Hippocampal formation (tissue), 2 donors: ENCODE measurements at places on chromosomes 7 and 10.

DNA sequence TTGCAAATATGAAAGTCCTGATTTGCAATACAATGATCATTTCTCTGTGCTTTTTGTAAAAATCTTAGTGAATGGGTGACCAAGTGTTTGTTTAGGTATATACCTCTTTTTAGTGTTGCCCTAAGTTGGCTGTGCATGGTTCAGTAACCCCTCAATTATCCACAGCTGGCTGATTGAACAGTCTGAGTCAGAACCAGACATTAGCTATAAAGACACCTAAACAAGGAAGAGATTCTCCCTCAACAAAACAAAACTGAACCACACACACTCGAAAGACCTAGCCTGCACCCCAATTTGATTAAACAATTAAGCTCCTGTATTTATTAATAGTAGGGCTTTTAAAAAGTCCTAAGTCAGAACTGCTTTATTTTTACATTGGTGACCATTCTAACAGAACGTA, 2.8 kb downstream of the RSBN1L start:
- no peak for DNase-seq

DNA sequence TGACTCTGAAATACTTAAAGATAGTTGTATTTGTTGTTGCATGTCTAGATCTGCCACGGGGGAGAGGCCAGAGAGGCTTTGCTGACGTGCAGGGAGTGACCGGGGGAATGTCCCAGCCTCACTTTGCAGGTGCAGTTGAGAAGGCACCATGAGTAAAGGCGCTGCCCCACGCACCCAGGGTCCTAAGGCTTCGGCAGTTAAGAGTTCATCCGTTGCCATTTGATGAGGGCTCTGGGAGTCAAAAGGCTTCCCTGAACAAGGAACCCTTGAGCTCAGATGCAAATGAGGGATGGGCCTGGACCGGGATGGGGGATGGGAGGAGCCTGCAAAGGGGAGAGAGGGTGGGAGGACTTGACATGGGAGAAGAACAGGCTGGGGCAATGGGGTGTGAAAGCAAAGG, 20.4 kb downstream of the PPP2R2D start:
- peak; percentile 31 for DNase-seq

GRCh38 chr7:40583667-40584444, 449.1 kb downstream of the SUGCT start:
- no peak for DNase-seq

DNA sequence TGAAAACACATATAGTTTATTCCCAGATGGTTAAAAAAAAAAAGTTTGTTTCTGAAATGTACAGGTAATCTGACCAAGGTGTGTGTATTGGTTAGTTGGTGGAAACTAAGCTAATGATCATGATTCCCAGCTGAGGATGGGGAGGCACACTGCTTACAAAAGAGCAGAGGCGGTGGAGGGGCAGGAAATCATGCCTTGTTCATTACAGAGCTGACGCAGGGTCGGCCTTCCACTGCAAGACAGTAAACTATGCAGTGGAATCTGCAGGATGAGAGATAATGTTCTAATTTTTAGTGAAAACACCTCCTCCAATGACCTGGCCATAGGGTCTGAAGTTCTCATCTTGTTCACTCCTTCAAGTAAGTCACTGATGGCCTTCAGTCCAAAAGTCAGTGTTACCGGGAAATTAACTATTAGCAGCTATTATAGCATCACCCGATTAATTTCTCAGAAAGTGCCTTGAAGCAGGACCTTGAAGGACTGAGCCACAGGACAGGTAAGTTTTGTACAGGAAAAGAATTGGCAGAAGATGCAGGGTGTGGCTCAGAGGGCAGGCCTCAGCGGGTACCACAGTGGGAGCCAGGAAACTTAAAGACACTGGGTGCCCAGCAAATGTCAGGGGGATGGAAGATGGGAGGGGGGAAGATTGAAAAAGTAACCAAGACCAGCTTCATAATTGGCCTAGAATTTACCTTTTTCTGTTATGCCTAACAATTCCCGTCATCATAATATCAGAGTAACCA, 36.0 kb downstream of the MYOF start:
- DNase-seq: no peak

DNA sequence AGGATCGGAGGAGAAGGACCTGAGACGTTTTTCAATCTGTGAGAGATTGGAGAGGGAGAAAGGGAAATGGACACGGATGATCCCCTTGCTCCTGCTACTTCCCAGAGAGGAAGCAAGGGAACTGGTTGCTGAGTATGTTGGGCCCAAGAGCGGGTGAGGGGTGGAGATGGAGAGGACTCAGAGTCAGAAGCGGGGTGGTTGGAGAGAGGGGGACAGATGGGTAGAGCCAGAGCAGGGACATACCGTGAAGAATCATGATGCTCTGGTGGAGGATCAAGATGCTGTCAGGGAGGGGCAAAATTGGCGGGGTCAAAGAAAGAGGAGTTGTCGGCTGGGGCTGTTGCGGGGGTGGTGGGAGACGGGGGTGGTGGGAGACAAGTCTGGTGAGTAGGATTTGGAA, 2.4 kb upstream of the CHST3 start:
- no peak for DNase-seq

DNA sequence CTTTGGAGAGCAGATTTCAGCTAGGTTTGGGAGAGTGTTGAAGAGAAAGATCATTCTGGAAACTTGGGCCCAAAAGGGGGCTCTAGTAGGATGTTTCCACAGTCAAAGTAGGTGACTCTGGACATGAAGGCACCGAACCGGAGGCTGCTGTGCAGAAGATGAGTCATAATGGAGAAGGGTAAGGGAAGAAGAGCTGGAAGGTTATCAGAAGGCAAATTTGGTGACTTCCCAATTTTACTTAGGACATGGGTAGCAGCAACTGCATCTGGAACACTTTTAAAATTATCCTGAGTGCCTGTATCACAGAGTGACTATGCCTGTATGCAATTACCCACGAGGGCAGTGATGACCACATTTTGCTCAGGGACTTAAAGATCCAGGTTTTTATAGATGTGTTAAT, 38.8 kb downstream of the PIK3AP1 start:
- no peak for DNase-seq

DNA sequence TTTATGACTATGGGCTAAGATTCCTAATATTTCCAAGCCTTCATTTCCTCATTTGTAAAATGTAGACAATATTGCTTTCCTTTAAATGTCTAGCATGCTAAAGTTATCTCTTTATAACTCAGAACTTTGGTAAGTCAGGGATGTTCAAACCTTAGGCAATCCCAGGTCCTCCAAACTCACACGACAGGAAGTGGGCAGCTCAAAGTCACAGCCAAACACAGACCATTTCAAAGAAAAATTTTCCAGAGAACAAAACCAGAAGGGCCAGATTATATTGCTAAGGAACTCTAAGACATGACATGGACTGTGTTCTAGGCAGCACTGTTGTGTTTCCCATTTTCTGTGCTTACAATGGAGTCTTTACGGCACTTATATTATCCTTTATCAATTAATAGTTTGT, 87.8 kb upstream of the DYNC1I1 start:
- no peak for DNase-seq

DNA sequence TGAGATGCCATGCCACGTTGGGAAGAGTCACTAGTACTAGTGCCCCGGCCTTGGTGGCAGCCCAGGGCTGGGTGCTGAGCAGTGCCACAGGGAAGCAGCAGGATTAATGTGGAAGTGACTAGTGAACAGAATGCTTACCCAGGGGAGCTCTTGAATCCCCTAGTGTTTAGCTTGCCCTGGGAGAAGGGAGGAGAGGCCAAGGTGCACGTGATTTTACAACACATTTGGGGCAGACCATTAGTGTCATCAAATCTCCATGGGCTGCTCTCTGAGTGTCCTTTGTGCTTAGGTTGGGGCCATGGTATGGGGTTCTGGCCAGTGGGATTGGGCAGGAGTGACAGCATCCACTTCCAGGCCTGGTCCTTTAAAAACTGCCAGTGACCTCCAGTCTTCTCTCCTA, 37.5 kb downstream of the ARHGAP22 start:
- no peak for DNase-seq

DNA sequence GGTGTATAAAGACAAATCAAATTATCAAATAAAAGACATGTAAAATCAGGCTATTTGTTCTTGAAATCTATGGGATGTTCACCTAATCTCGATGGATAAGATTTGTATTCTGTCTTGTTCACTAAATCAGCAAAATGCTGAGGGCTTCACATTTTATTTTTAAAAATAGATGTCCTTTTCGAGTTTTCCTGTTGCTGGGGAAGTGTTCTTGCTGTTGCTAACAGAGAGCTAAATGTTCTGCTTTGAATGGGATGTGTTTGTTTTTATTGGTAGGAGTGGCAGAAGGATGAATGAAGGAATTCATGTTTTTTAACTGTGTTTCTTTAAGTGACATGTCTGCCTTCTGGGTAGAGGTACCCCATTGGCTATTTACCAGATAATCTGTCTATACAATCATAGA, 7.3 kb upstream of the SNX13 start:
- no peak for DNase-seq

GRCh38 chr7:25694211-25694610, 457.8 kb upstream of the NFE2L3 start:
- no peak for DNase-seq

GRCh38 chr10:21181451-21181850, 284.3 kb upstream of the NEBL start:
- DNase-seq: no peak

GRCh38 chr10:61635932-61636331, 26.8 kb upstream of the CABCOCO1 start:
- no peak for DNase-seq

GRCh38 chr10:38146579-38147333, 52.6 kb downstream of the ZNF37A start:
- DNase-seq: no peak

GRCh38 chr7:10657201-10657600, 316.5 kb upstream of the PHF14 start:
- DNase-seq: no peak

GRCh38 chr7:128456255-128456725, 612 bp downstream of the HILPDA start:
- no peak for DNase-seq

DNA sequence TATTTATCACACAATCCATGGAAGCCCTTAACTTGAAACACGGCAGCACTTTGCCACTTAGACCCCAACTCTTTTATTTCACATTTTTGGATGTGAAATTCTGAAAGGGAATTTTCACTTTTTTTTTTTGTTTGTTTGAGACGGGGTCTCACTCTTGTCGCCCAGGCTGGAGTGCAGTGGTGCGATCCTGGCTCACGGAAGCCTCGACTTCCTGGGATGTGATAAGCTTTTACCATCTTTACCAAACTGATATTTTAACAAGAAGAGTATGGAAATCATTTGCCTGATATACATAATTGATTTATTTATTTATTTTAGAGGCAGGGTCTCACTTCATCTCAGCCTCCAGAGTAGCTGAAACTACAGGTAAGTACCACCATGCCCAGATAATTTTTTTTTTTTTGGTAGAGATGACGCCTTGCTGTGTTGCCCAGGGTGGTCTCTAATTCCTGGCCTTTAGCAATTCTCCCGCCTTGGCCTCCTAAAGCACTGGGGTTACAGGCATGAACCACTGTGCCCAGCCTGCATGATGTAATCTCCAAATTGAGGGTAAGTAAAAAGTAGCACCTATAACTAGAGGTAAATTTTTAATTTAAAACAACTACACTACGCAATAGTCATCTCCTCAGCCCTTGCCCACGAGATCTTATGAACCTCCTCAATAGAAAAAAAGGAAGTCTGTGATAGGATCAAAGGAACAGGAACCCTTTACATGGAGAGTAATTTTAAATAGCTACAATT, 180.7 kb upstream of the KLF14 start:
- DNase-seq: no peak

DNA sequence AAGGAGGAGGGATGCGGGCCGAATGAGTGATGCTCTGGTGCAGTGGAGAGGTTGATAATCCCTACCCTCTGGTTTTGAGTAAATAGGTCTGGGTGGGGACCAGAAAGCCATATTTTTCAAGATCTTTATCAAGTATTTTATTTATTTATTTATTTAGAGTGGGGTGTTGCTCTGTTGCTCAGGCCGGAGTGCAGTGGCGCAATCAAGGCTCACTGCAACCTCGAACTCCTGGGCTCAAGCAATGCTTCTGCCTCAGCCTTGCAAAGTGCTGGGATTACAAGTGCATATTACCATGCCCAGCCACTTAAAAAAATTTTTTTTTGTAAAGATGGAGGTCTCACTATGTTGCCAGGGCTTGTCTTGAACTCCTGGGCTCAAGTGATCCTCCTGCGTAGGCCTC, 21.6 kb downstream of the SVIL start:
- no peak for DNase-seq

- DNase-seq: no peak
Observed at GRCh38 chr10:35178331-35178730, 51.7 kb downstream of the CREM start.

- DNase-seq: no peak
Observed at GRCh38 chr10:131087464-131088215, 223.9 kb downstream of the TCERG1L start.

DNA sequence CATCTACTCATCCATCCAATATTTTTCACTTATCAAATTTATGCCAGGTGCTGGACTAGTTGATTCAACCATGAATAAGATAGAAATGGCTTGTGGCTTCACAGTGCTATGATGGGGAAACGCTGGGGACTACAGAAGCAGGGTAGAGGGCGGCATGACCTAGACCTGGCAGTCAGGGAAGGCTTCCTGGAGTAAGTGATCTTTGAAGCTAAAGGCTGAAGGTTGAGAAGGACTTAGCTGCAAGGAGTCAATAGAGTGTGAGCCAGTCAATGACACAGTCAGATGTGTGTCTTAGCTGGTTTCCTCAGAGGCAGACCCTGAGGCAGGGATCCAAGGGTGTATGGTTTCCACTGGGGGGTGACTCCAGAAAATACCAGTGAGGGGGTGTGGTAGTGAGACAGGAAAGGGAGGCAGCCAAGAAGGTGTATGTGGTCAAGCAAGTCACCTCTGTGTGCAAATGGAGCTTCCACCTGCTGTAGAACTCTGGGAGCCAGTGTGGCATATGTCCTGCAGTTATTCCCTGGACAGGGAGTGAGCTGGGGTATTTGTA, 10.3 kb downstream of the PRF1 start:
- DNase-seq: no peak

DNA sequence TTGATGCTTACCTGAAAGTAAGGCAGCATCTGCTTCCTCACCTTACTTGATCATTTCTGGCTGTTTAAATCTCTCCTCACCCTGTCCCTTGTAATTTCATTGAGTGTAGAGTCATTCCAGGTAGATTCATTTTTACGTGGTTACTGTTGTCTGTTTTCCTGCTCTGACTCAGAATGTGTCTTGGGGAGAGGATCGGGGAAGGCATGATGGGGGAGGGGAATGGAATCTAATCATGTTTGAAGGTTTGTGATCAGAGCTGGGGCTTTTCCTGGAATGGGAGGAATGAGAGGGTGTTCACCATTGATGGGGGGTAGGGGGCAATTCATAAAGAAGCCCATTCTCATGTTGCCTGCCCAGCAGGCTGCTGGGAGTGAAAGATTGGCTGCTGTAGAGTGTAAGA, 18.7 kb downstream of the SEC24C start:
- no peak for DNase-seq

- no peak for DNase-seq
Observed at GRCh38 chr10:88399240-88399639, 183.9 kb downstream of the RNLS start.

GRCh38 chr10:125985557-125986240, 89.3 kb downstream of the FANK1 start:
- no peak for DNase-seq

- no peak for DNase-seq
Observed at GRCh38 chr10:130764651-130765050, 546.9 kb downstream of the TCERG1L start.
